ENCODE measurements at places on chromosomes 11 and 22.

- no peaks in the 10 kb centered on the region for H3K36me3 ChIP-seq
- no peak for DNase-seq
- peaks cover 3% of the 10 kb centered on the region for H3K4me1 ChIP-seq
- no peak overlapping the region for H3K27ac ChIP-seq
- no peaks in the 10 kb centered on the region for H3K27me3 ChIP-seq
Observed at GRCh38 chr11:117859488-117860112, 16.9 kb downstream of the FXYD6 start.

GRCh38 chr11:61369372-61370348 is 7.5 kb downstream of the TMEM138 start:
- no peak overlapping the region for H3K4me3 ChIP-seq
- DNase-seq: no peak
- no peak overlapping the region for H3K27ac ChIP-seq
- no peaks in the 10 kb centered on the region for H3K27me3 ChIP-seq
- no peaks in the 10 kb centered on the region for H3K4me1 ChIP-seq
- peaks cover 92% of the 10 kb centered on the region for H3K36me3 ChIP-seq

DNA sequence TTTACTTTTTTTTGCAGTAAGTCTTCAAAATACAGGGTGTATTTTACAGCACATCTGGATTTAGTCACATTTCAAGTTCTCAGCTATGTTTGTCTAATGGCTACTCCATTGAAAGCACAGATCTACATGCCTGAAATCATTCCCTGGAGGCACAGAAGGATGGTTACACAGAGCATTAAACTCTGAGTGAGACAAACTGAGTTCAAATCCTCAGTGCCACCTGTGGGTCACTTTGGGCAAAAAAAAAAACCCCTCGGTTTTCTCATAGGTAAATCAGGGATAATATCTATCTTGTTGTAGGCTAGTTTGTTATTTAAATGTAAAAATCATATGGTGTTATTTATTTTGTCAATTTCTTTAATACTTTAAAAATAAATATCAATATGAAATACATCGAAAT is 7.7 kb downstream of the ANKRD49 start:
- H3K4me1 ChIP-seq: no peaks in the 10 kb centered on the region
- H3K36me3 ChIP-seq: peaks cover 22% of the 10 kb centered on the region
- no peak for DNase-seq
- no peaks in the 10 kb centered on the region for H3K27me3 ChIP-seq
- no peak overlapping the region for H3K4me3 ChIP-seq
- H3K27ac ChIP-seq: no peak overlapping the region

DNA sequence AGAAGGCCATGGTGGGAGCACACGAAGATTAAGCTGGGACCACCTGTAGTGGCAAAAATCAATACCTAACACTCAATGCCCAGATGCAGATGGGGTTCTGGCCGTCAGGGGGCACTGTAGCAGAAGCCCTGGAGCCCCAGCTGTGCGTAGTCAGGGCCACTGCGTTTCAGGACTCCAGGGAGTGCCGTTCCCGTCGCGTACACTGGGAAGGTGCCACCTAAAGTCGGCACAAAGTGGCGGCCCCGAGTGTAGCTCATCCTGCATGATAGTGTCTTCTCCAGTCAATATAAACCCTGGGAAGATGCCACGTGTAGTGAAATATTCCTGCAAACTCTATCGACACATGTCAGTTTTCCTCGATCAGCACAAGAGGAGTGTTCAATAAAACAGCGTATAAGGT is 123.8 kb upstream of the NTM start:
- H3K4me1 ChIP-seq: peaks cover 8% of the 10 kb centered on the region
- no peaks in the 10 kb centered on the region for H3K36me3 ChIP-seq
- DNase-seq: peak; percentile 86
- peak overlapping the region; percentile 33 for H3K4me3 ChIP-seq
- H3K27ac ChIP-seq: no peak overlapping the region
- H3K27me3 ChIP-seq: no peaks in the 10 kb centered on the region

DNA sequence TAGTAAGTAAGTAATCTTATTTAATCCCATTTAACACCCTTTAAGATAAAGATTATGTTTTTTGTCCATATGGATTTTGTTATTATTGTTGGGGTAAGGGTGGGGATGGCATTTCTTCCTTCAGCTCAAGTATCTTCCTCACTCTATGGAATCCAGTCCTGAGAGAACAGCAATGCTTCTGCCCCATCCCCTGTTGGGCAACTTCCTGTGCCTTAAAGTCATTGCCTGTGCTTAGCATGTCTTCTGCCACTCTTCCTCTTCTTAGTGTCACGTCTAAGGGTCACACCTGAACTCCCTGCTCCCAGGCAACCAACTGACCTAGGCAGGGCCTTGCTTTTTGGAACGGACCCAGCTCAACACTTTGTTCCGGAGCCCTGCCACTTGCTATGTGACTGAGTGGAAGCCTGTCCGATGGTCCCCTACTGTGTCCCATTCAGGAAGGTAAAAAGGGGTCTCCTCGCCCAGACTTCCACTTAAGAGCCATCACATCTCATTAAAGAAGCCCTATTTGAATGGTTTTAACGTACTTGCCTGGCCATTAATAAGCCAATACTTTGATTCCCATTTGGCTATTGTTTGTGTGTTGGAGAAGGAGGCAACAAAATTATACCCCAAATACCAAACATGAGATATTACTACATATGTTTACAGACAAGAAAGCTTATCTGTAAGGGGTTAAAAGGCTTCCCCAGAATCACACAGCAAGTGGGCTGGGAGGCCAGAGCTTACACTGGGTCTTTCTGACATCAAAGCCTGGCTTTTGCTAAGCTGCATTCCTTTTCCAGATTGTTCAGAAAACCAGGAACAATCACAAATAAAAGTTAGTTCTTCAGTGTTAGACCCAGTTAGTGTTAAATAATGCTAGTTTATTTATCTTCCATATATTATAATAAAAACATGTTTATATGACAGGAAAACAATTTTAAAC is 59.2 kb downstream of the RAB38 start:
- H3K27ac ChIP-seq: no peak overlapping the region
- DNase-seq: peak; percentile 24
- no peaks in the 10 kb centered on the region for H3K27me3 ChIP-seq
- no peak overlapping the region for H3K4me3 ChIP-seq

DNA sequence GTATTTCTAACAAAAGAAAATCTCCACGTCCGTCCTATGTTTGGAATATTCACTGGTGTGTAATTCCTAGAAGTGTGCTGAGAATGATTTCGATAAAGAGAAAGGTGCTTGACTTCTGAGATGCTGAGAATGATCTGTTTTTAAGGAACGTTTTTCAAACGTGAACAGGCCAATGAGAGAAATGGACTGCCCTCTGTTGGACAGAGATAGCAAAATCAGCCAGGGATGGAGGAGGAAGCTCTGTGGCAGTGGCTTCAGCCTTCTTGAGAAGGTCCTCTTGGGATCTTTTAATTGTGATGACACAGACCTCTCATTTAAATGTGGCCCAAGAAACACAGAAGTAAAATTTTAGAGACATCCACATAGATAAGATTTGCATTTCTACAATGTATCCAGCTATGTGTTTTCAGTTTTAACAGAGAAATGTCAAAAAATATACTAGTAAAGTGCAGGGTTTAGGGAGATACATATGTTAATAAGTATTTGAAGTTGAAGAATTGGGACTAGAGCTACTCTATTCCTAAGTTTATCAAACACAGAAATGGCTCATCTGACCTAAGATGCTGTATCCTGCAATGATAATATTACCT is 84.0 kb upstream of the RCN1 start:
- H3K27me3 ChIP-seq: no peaks in the 10 kb centered on the region
- peaks cover 3% of the 10 kb centered on the region for H3K36me3 ChIP-seq
- H3K4me1 ChIP-seq: no peaks in the 10 kb centered on the region
- peak; percentile 44 for DNase-seq
- no peak overlapping the region for H3K27ac ChIP-seq

DNA sequence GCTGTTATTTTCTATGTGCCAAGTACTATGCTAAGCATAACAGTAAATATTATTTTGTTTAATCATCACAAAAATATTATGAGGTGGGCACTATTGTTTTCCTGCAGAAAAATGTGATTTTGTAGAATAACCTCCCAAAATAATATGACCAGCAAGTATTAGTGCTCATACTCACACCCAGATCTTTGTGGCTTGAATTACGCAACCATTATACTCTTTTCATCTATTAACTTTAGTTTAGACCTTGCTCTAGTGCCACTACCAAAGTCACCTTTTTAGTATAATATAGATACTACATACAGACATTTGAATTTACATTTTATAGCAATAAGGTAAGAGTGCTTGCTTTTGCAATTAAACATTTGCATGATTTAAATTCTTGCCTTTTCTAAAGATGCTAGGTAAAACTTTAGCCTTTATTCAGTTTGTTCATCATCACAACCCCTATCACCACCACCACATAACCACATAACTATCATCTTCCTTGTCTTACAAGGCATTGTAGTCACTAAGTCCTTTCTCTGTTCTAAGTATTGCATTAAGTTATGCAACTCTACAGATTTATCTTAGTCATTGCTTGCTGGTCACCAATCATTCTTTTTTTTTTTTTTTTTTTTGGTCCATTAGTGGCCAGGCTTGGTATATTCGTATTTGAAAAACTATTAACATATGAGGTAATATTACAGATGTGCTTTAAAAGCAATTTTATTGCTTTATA is 68.4 kb downstream of the GAS2 start:
- DNase-seq: no peak
- H3K4me1 ChIP-seq: no peaks in the 10 kb centered on the region

- H3K4me1 ChIP-seq: peaks cover 3% of the 10 kb centered on the region
- no peak for DNase-seq
- H3K27ac ChIP-seq: no peak overlapping the region
- H3K36me3 ChIP-seq: peaks cover 22% of the 10 kb centered on the region
- no peak overlapping the region for H3K4me3 ChIP-seq
Observed at GRCh38 chr11:125489166-125489565, 6.9 kb downstream of the FEZ1 start.

GRCh38 chr22:48979482-48979881 is 848.2 kb downstream of the BRD1 start:
- H3K36me3 ChIP-seq: peaks cover 8% of the 10 kb centered on the region
- H3K27ac ChIP-seq: no peak overlapping the region
- no peaks in the 10 kb centered on the region for H3K4me1 ChIP-seq
- peak; percentile 60 for DNase-seq
- H3K4me3 ChIP-seq: no peak overlapping the region

DNA sequence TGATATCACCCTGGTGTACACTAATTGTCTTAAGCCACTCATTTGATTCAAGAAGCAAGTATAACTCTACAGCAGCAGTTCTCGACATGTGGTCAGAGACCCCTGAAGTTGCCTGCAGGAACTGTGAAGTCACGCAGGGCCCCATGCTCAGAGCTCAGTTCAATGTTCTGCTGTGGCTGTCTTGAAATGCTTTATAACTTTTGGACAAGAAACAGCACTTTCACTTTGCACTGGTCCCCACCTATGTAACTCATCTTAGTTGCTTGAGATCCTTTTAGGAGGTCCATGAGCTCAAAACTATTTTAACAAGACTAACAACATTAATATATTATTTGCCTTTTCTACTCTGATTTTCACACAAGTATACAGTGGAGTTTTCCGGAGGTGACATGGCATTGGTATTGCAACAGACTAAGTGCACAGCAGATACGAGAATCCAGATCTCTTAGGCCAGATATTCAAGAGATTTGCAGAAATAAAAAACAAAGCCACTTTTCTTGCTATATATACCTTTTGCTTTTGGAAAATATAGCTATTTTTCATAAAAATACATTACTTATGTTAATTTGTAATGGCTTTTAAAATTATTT is 64.8 kb downstream of the PRR5L start:
- no peaks in the 10 kb centered on the region for H3K27me3 ChIP-seq
- H3K27ac ChIP-seq: no peak overlapping the region
- H3K4me3 ChIP-seq: no peak overlapping the region
- no peaks in the 10 kb centered on the region for H3K36me3 ChIP-seq
- H3K4me1 ChIP-seq: no peaks in the 10 kb centered on the region
- no peak for DNase-seq

GRCh38 chr11:98835335-98835734 is 185.4 kb upstream of the CNTN5 start:
- H3K4me1 ChIP-seq: no peaks in the 10 kb centered on the region
- H3K36me3 ChIP-seq: no peaks in the 10 kb centered on the region
- H3K27ac ChIP-seq: no peak overlapping the region

GRCh38 chr11:3831378-3832239 is 9.2 kb downstream of the RHOG start:
- peaks cover 18% of the 10 kb centered on the region for H3K4me1 ChIP-seq
- no peak overlapping the region for H3K4me3 ChIP-seq
- H3K27ac ChIP-seq: no peak overlapping the region
- H3K36me3 ChIP-seq: peaks cover 33% of the 10 kb centered on the region

DNA sequence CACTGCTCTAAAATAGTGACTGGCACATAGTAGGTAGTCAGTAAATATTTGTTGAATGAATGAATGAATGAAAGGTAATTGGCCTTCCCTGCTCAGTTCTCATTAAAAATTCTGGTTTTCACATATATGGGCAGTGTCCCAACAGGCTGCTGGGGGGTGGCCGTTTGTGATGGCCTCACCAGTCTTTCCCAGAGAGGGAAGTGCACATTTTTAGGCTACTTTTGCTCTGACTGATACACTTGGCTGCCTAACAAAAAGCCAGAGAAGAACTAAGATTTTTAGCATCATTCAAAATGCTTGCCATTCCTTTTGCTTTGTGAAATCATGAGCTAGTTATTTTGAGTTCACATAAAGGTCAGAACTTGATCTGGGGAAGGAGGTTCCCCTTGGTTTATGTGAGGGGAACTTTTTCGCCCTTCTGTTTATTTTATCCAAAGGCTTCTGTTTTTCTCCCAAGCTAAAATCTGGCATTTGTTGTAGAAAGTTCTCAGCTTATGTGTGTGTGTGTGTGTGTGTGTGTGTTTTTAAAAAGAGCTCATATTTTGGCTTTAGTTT is 83.1 kb downstream of the PTPRJ start:
- H3K4me3 ChIP-seq: no peak overlapping the region
- H3K27ac ChIP-seq: no peak overlapping the region
- H3K36me3 ChIP-seq: no peaks in the 10 kb centered on the region
- peaks cover 2% of the 10 kb centered on the region for H3K4me1 ChIP-seq
- DNase-seq: no peak

- no peaks in the 10 kb centered on the region for H3K27me3 ChIP-seq
- peaks cover 7% of the 10 kb centered on the region for H3K4me1 ChIP-seq
- no peak overlapping the region for H3K4me3 ChIP-seq
- H3K36me3 ChIP-seq: no peaks in the 10 kb centered on the region
- peak; percentile 76 for DNase-seq
Observed at GRCh38 chr11:19073454-19074415, 13.2 kb upstream of the MRGPRX2 start.

DNA sequence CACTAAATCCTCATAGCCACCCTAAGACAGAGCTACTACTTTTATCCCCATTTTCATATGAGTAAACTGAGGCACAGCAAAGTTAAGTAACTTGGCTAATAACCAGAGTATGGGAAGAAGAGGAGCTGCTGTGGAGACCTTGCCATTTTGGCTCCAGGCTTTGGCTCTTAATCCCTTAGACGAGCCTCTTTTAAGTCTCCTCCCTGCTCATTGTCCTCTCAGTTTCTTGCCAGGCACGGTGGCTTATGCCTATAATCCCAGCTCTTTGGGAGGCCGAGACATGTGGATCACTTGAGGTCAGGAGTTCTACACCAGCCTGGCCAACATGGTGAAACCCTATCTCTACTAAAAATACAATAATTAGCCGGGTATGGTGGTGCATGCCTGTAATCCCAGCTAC is 78.6 kb downstream of the PRR5L start:
- no peaks in the 10 kb centered on the region for H3K36me3 ChIP-seq
- peaks cover 4% of the 10 kb centered on the region for H3K27me3 ChIP-seq
- H3K27ac ChIP-seq: no peak overlapping the region
- H3K4me1 ChIP-seq: no peaks in the 10 kb centered on the region
